ENCODE measurements at places on chromosomes 13 and 19.

DNA sequence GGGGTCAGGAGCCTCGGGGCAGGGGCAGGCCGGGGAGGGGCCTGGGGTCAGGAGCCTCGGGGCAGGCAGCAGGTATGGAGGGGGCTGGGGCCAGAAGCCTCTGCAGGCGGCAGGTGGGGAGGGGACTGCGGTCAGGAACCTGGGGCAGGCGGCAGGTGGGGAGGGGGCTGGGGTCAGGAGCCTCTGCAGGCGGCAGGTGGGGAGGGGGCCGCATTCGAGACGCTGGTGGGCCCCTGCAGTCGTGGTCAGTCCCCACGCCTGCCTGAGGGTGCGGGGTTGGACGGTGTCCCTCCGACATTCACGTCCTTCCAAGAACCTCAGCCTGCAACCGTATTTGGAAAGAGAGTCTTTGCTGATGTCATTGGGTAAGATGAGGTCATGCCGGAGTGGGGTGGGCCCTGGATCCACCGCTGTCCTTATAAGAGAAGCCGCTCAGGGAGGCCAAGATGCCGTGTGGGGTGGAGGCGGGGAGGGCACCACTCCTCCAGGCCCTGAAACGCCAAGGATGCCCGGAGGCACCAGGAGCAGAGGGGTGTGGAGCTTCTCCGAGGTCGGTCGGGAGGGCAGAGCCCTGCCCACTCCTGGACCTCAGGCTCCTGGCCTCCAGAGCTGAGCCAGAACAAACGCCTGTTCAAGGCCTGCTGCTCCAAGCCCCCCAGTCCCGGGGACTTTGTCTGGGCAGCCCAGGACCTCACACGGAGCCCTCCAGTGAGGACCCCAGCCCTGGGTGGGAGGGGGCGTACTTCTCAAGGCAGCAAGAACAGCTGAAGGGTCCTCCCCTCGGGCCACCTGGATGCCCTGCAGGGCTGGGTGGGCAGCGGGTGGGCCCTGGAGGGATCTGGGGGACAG, 30.1 kb downstream of the PIP5K1C start:
- DNase-seq: no peak

- no peak for DNase-seq
Measured at GRCh38 chr19:4988770-4989251, 19.9 kb downstream of the KDM4B start.

GRCh38 chr13:24251525-24251924, 57.9 kb upstream of the C1QTNF9 start:
- DNase-seq: no peak

- peak; percentile 100 for DNase-seq
Measured at GRCh38 chr19:50329146-50329925, at the start of gene KCNC3. Gene KCNC3, minus strand, starts transcription at chr19:50329377. Its CDS starts 295 bp downstream, at chr19:50329082.

GRCh38 chr19:1046117-1046626, 6.3 kb downstream of the ABCA7 start:
- DNase-seq: no peak

DNA sequence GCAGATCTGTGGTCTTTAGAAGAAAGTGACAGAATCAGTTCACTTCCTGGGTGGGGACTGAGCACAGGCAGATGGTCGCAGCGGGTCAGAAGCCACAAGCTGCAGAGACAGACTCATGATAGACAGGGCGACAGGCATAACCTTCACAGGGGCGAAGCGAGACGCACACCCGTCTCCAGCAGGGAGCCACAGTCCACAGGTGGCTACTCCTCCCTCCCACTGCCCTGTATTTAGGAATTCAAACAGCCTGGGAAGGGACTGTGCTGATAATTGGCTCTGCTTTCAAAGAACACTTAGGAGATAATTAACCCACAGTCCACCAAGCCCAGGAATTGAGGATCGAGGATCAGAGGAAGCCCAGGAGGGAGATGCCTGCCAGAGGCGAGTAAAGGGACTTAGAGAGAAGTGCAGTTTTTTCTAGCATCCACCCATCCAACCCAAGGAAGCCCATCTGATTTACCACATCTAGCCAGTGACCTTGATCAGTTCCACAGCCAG, 23.2 kb downstream of the RFX2 start:
- no peak for DNase-seq

DNA sequence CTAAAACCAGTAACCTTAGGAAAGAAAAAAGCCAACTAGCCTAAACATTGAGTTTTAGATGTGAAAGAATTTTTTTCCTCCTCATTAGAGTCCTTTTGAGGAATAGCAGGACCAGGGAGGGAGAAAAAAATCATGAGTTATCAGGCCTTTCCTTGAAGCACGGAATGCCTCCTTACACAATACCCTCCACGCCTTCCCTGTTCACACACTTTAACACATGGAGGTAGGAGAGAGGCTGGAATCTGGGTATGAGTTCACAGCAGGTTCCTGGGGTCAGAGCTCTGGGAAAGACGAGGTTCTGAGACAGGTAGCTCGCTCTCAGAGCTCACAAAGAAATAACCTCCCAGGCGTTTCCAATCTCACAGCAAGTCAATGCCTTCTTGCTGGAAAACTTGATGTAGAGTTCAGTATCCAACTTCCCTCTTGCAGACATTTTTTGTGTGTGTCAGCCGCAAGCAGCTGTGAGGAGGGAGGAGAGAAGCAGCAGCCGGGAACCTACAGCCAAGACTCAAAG, 716 bp downstream of the ZNF573 start:
- no peak for DNase-seq

DNA sequence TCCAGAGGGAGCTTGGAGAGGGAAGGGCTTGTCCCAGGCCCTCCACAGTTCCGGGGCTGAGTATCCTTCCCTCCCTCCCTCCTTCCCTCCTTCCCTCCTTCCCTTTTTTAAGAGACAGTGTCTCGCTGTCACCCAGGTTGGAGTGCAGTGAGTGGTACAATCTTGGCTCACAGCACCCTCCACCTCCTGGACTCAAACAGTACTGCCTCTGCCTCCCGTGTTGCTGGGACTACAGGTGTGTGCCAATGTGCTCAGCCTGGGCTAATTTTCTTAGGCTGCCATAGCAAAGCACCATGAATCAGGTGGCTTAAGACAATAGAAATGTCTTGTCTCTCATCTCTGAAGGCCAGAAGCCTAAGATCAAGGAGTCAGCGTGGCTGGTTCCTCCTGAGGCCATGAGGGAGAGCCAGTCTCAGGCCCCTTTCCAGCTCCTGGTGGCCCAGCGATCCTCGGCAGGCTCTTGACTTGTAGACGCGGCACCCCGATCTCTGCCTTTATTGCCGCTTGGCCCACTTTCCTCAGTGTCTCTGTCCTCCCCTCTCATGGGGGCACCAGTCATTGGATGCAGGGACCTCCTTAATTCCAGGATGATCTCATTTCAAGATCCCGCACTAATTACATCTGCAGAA, 47.5 kb downstream of the CRTC1 start:
- DNase-seq: no peak

GRCh38 chr19:16062789-16063188, 13.5 kb upstream of the TPM4 start:
- no peak for DNase-seq

DNA sequence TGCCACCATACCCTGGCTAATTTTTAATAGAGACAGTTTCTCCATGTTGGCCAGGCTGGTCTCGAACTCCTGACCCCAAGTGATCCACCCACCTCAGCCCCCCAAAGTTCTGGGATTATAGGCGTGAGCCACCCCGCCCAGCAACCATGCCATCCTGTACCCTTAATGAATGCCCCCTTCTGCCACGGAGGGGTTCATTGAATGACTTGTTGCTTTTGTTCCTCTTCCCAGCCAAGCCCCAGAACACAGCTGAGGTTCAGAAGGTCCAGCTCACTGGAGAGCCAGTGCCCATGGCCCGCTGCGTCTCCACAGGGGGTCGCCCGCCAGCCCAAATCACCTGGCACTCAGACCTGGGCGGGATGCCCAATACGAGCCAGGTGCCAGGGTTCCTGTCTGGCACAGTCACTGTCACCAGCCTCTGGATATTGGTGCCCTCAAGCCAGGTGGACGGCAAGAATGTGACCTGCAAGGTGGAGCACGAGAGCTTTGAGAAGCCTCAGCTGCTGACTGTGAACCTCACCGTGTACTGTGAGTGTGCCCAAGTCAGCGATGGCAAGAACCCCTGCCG, 6.0 kb downstream of the PVR start:
- no peak for DNase-seq

DNA sequence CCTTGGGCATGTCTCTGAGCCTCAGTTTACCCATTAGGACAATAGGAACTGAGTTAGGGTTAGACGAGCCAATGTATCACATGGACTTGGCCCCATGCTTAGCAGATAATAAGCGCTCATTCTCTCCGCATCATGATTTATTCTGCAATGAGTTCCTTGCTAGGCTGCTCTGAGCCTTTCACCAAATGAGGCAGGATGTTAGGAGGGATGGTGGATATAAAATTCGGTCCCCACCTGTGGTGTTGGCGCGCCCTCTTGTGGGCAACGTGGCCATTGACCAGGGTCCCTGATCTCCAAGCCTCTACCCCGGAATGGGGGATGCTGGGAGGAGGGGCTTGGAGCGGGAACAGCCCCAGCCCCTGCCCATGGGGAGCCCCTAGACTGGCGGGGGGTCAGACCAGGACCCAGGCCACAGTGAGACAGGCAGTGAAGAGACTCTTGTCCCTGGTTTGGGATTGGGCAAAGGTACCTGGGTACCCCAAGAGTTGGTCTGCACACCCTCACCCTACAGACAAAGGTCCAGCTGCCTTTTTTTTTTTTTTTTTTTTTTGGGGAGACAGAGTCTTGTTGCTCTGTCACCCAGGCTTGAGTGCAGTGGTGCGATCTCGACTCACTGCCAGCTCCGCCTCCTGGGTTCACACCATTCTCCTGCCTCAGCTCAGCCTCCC, 43.9 kb downstream of the CERS4 start:
- DNase-seq: peak; percentile 22

DNA sequence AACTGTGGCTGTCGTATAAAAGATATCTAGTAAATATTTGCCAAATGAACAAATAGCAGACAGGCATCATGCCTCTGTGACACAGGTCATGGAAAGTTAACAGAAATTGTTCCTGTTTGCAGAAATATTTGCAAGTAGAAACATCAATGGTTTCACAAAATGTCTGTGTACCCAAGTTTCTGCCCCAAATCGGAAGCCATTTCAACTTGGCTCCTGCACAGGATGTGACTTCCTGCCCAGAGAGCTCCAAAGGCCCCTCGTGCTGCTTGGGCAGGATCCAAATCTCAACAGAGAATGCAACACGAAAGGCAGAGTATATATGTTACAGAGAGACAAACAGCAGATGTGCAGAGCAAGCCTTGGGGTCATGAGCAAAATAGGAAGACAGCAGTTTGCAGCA, 95.5 kb upstream of the SERP2 start:
- DNase-seq: no peak

GRCh38 chr13:53159431-53159830, 130.8 kb downstream of the OLFM4 start:
- DNase-seq: no peak

- no peak for DNase-seq
Measured at GRCh38 chr19:7932930-7933300, 7.0 kb upstream of the CTXN1 start.

DNA sequence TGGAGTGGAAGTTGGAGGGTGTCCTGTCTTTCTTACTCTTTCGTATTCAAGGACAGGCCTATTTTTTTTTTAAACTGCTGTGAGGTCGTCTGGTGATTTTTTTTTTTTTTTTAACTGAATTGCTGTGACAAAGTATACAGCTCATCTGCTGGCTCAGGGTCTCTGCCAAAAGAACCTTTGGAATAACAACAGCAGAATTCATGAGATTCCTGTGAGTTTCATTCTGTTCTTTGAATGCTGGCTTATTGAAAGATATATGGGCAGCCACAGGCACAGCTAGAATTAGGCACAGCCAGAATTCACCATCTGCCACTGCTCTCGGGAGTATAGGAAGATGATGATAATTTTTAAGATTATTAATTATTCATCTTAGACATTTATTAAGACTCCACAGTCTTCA, 21.4 kb upstream of the FRY start:
- no peak for DNase-seq

DNA sequence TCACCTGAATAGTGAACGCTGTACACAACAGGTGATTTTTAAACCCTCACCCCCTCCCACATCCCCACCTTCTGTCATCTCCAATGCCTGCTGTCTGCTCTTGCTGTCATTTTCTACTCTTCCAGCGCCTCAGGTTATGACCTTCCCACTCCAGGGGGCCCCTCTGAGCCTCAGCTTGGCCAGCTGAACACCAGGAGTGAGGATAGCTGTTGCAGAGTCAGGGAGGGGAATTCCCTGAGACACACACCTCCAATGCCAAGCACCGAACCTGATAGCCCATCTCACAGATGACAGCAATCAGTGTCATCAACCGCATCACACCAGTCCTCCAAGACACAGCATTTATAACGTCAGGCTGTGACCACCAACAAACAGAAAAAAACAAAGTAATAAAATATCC, 193.5 kb downstream of the ZNF536 start:
- no peak for DNase-seq

DNA sequence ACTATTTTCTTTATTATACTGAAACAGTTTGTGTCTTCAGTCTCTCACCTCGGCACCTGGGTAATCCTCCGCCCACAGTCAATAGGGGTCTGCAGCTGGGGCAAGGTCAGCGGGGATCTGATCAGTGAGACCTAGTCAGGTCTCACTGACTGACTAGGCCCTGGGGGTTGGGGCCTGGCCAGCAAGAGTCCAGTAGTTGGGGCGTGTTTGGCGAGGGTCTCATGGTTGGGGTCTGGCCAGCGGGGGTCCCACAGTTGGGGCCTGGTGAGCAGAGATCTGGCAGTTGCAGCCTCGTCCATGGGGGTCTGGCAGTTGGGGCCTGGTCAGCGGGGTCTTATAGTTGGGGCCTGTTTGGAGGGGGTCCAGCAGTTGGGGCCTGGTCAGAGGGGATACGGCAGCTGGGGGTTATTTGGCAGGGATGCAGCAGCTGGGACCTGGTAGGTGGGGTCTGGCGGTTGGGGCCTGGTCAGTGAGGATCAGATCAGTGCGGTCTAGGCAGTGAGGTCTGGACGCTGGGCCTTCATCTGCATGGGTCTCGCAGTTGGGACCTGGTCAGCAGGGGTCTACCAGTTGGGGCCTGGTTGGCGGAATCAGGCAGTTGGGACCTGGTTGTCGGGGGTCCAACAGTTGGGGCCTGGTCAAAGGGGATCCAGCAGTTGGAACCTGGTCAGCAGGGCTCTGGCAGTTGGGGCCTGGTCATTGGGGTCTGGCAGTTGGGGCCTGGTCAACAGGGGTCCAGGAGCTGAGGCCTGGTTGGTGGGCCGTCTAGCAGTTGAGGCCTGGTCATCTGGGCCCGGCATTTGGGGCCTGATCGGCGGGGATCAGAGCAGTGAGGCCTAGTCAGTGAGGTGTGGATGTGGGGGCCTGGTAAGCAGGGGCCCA, 61.1 kb upstream of the TPM4 start:
- DNase-seq: no peak

GRCh38 chr19:29779921-29780320, 31.9 kb upstream of the CCNE1 start:
- DNase-seq: no peak
